ENCODE measurements at places on chromosomes 16 and 17.

- no peak for DNase-seq
Measured at GRCh38 chr17:14580499-14580898, 279.6 kb downstream of the HS3ST3B1 start.

DNA sequence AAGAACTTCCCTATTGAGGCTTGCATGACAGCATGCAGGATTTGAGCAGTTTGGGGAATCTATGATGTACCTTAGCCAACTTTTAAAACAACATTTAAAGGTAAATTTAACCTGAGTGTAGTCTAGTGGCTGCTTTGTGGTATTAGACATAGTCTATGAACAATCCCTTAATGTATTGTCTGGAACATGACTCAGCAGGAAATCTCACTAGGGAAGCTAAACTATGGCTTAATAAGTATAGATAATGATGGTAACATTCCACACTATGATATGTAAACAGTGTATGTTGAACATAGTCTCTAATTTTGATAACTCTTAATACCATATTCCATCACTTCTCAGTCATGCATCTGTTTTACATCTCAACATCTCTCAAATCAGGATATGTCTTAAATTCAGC, 52.1 kb upstream of the SLC12A3 start:
- no peak for DNase-seq

- no peak for DNase-seq
Measured at GRCh38 chr16:50505115-50505514, 43.1 kb upstream of the NKD1 start.

- DNase-seq = no peak
Measured at GRCh38 chr17:39867880-39868553, at the start of gene ZPBP2. Gene ZPBP2 (plus strand): TSS chr17:39868202. CDS start chr17:39868355, 153 bp downstream.

DNA sequence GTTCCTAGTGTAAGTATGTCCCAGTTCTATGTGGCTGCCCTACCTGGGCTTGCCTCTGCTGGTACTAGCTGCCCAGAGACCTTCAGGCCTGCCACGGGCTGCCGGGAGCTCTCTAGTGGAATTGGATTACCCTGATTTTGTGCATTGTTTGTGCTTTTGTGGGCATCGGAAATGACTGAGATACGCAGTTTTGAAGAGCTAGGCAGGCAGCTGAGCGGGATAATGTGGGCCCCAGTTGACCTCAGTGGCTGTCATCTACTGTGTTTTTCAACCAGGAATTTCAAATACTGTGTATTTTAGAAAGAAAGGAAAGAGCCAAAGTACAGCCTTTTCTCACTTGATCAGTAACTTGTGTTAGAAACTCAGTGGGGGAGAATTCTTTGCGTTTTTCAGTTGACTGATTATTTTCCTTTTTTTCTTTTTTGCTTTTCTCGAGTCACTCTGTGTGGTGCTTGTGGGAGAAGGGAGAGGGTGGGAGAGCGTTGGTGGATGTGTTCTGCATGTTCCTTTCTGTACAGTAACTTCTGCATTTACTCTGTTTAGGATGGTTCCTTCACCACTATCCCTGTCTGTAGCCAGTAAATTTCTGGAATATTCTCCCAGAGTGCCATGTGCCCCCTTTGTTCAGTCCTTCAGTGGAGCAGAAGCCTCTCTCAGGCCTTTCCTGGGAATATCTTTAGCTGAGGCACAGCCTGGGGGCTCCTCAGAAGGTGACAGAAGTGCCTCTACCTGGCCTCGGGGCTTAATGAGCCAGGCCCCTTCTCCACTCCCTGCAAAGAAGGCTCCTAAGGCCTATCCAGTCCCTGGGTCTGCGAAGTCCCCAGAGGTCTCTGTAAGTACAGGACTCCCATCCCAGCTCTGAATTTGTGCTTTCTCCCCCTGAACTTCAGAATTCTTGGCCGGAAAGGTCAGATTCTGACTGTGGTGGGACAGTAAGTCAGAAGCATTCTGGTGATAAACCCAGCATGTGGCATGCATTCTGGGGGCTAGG, 15.0 kb upstream of the SLC12A3 start:
- DNase-seq = no peak

- no peak for DNase-seq
Measured at GRCh38 chr17:83103200-83103942, 24.0 kb downstream of the METRNL start.

DNA sequence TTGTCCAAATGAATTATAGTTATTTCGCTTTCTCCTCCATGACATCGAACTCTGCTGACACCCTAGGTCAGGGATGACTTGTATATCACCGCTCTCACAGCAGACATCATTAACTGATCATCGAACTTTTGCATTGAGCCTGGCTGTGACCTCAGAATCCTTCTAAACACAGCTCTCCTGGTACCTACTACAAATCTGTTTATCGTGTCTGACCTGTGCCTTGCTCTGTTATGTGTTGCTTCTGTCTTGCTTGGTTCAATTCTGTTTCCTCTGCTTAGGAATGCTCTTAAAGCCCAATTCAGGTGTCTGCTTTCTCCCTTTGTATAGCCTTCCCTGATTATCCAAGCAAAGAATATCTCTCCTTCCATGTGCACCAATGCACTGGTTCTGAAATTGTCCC, 78.3 kb downstream of the CYLD start:
- DNase-seq = no peak

DNA sequence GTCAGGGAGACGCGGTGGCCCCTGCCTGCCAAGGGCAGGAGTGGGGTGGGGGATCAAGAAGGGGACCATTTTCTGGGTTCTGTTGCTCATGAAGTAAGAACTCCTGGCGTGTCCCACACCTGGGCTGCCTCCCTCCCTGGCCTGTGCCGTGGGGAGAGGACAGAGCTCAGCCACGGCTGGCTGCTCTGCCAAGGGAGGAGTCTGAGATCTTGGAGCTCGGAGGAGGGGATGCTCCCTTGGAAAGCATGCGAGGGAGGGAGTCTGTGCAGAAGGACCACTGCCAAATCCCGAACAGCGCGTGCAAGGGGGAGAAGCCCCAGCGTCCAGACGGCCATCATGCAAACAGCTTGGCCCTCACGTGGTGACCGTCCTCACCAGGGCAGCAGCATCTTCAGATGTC, 64.2 kb upstream of the ZNF469 start:
- no peak for DNase-seq

- no peak for DNase-seq
Measured at GRCh38 chr16:25366078-25366477, 108.4 kb upstream of the ZKSCAN2 start.

DNA sequence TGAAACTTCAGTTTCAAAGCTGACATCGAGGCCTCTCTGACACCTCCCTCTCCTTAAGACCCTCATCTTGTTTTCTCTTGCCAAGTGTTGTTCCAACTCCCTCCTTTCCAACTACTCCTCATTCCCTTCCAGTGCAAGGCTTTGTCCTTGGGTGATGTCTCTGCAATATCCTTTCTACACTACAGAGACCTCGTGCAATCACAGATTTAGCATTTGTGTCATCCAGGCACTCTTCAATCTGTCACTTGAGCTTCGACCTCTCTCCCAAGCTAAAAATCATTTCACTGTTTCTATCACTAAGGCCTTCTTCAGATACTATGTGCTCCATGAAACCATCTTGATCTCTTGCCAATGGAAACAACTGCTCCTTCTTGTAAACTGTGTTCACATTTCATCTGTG, 31.6 kb downstream of the TEKT3 start:
- no peak for DNase-seq

DNA sequence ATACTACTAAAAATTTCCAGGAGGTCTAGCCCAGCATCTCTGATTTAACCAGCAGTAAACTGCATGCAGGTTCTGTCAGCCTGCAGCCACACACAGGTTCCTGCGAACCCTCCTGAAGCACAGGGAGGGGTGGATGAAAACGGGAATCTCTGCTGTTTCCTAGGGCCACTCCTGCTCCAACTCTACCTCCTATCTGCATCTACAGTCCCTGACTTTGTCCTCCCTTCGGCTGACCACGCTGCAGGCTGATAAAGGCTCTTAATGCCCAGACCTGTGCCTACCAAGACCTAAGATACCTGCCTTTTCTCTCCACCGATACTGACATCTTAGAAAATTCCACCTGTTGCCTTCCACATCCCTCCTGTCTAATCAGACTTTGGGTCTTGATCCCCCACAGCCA, 50.2 kb downstream of the CYTH1 start:
- DNase-seq = no peak

- no peak for DNase-seq
Measured at GRCh38 chr16:69234460-69234859, 47.5 kb downstream of the SNTB2 start.

DNA sequence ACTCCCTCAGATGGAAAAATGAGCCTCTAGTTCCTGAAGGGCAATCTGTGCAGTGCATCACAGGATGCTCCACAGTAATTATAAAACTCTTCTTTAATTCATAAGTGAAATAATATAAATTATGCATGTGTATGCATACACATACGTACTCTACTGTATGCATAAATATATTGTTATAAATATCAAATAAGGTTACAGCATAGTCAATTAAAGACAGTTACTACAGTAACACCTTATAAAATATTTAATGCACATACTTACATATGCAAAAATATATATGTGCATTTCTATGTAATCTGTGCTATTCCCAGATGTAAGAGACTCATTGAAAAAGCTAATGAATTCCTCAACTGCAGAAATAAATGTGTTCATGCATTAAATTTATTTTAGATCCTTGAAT, 1515.1 kb downstream of the CDH11 start:
- DNase-seq = no peak

DNA sequence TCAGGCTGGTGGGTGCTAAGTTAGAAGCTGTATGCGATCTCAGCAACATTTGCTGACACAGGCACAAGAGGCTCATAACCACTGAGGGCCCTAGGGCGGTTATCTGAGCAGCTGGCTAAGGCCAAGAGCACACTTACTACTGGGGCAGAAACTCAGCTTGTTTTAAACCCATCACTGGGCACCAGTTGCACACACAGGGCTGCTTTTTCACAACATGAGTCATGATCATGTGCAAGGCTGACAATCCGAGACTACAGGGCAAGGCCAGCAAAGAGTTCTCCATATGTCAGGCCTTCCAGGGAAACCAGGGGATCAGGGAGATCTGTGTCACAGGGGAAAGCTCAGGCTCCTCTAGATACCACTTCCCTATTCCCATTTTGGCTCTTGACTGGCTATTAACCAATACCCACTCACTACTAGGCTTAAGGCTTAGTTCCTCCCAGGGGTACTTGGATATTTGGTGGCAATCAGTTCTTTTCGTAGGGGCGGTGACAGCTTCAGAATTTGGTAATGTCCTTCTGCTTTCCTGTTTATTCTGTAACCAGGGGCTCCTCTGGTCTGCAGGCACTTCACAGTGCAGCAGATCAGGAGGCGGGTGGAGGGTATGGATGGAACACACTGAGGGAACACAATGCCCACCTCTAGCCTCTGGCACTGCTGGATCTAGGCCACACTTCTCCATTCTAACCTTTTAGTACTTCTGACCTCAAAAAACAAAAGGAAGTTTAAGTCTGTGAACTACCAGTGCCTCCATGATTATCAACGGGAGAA, 44.9 kb upstream of the ERN1 start:
- peak; percentile 37 for DNase-seq

GRCh38 chr17:79530361-79531105, 80.3 kb downstream of the RBFOX3 start:
- no peak for DNase-seq

- no peak for DNase-seq
Measured at GRCh38 chr17:56136301-56136700, 17.0 kb upstream of the ANKFN1 start.

DNA sequence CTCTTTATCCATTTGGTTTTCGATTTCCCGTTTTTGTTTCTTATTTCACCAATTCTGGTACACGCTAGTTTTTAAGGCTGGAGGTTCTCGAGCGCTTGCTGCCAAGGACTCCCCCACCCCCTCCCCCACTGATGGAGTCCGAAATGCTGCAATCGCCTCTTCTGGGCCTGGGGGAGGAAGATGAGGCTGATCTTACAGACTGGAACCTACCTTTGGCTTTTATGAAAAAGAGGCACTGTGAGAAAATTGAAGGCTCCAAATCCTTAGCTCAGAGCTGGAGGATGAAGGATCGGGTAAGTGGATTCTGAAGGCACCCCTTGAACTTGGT, 825 bp downstream of the RPTOR start:
- no peak for DNase-seq

DNA sequence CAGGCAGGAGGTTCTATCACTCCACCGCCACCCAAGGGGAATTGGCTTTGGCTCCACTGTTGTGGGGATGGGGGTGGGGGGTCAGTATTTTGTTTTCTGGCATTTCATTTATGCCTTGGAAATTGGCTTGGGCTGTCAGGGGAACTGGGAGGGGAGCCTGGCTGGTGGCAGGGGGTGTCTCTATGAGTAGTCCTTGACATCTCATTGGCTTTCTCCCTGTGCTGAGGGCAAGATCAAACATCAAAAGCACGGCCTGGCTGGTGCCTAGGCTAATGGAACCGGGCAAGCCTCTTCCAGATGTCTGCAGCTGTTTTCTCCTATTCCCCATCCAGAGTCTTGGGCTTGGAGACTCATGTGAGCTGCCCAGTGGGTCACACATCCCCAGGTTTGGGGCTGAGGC, 17.4 kb upstream of the NGFR start:
- no peak for DNase-seq

DNA sequence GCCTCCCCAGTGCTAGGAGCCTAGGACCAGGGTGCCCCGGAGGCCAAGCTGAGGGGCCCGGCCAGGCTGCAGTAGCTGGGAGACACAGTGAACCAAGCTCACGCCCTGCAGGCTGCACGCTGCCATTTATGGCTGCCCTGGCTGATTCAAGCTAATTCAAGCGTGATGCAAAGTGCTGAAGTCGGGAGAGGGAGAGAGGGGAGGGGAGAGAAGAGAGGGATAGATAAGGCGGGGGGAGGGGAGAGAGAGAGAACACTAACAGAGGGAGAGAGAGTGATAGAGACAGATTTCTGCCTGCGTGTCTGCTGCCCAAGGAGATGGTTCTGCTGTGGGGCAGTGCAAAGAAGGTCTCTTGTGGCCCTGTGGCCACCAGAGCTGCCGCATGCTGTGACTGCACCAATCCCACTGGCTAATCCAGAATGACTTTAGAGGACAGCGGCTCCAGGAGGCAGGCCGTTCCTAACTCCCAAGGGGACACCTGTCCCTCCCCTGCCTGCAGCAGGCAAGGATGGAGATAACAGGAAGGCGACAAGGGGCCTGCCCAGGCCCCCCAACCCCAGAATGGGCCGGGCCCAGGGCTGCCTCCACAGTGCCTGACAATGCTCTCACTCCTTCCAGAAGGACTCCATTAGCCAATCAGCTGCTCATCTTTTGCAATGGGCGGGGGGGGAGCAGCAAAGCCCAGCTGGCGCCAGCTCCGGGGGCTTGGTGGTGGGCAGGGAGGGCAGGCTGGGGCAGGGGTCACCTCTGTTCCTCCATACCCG, 12.9 kb downstream of the MXRA7 start:
- DNase-seq = no peak

DNA sequence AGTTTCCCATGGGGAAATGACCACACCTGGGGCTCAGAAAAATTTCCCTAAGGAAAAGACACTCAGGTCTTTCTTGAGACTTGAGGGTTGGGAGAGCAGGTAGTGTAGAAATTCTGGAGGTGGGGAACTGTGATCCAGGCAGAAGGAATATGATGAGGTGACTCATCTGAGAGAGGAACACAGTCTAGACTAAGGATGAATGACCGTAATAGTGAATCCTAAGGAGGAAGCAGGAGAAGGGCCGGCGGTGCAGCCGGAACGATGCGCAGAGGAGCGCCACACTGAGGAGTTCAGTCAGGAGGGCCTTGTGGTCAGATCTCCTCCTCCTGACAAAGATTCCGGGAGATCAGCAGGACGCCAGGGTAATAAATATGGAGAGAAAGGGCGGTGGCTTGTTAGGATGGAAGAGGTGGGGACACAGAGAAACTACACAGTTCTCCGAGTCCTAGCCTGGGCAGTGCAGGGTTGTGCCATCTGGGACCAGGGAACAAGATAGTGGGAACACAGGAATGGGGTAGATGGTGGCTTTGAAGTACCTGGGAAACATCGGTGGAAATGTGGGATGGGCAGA, 135.6 kb downstream of the PARN start:
- no peak for DNase-seq

- no peak for DNase-seq
Measured at GRCh38 chr16:63922560-63922959, 1199.3 kb downstream of the CDH11 start.
